ENCODE measurements at places on chromosomes 2 and 18.

GRCh38 chr2:12316476-12316875 is 400.3 kb upstream of the TRIB2 start:
- H3K4me3 ChIP-seq, result no peak overlapping the region
- peaks cover 63% of the 10 kb centered on the region for H3K4me1 ChIP-seq
- H3K36me3 ChIP-seq, result no peaks in the 10 kb centered on the region
- H3K27me3 ChIP-seq, result no peaks in the 10 kb centered on the region

DNA sequence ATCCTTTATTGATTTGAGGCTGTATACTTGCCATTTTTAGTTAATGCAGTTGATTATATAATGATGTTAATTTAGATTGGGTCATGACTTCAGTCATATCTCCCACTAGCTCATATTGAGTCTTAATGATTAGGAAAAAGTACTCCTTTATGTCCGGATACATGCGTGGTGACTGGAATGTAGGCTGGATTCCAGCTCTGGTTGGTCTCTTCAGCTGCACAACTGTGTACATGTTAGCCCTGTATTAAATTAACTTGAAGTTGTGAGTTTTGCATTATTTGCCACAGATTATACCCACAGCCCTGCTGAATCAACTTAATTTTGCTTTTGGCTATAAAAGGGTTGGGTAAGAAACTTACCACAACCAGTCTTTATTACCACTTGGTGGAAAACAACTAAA is 22.5 kb downstream of the MOB4 start:
- no peak overlapping the region for H3K4me3 ChIP-seq
- no peak for DNase-seq
- H3K4me1 ChIP-seq, result peaks cover 25% of the 10 kb centered on the region
- H3K27me3 ChIP-seq, result no peaks in the 10 kb centered on the region

- peaks cover 29% of the 10 kb centered on the region for H3K4me1 ChIP-seq
- no peaks in the 10 kb centered on the region for H3K36me3 ChIP-seq
- H3K4me3 ChIP-seq, result no peak overlapping the region
- H3K27ac ChIP-seq, result peak overlapping the region; percentile 42
- H3K27me3 ChIP-seq, result no peaks in the 10 kb centered on the region
Measured at GRCh38 chr18:74951165-74951760, 257.7 kb downstream of the PTGR3 start.

GRCh38 chr2:179264368-179265081 is at the start of gene SESTD1:
Gene SESTD1 (minus strand): TSS chr2:179264832. CDS start chr2:179191841, 72,991 bp downstream.
- H3K27ac ChIP-seq, result peak within 1 kb of the TSS; percentile 95
- no peaks in the 10 kb centered on the region for H3K36me3 ChIP-seq
- peaks cover 50% of the 10 kb centered on the region for H3K4me1 ChIP-seq
- H3K27me3 ChIP-seq, result no peaks in the 10 kb centered on the region
- peak within 1 kb of the TSS; percentile 91 for H3K4me3 ChIP-seq

- H3K27ac ChIP-seq, result no peak overlapping the region
- peaks cover 9% of the 10 kb centered on the region for H3K4me1 ChIP-seq
- H3K36me3 ChIP-seq, result no peaks in the 10 kb centered on the region
- H3K4me3 ChIP-seq, result no peak overlapping the region
Measured at GRCh38 chr2:43139996-43140621, 86.3 kb downstream of the ZFP36L2 start.

DNA sequence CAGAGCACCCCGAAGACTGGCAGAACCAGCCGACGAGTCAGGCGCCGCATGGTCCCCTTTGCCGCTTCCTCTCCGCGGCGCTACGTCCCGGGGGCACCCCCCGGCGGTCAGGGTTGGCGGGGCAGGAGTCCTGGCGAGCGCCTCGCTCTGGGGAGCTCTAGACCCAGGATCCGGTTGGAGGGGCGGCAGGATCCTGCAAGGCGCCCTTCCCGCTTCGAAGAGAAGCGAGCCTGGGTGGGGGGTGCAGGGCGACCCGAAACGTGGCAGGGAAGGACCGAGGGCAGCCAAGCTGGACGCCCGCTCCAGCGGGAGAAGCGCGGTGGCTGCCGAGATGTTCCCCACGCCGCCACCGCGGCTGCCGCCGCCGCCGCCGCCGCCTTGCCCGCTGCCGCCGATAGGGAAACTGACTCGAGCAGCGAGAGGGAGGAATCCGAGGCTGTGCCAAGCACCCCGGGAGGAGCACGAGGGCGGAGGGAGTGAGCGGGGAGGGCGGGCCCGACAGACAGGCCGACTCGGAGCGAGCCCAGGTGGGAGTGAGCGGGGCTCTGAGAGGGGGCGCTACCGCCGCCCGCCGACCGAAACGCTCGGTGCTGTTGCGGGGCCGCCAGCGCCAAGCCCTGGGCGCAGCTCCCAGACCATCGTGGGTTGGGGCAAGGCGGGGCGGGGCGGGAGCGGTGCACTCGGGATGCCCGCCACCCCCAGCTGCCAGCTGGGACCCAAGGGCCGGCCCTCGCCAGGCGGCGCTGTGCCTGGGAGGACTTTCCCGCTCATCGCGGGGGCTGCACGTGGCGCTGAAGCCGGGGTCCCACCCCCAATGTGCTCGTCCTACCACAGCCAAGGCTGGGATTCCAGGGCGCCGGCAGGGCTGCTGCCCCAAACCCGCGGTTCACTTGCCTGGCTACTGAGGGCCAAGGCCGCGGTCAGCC is at the start of gene GALNT14:
Gene GALNT14, minus strand, starts transcription at position 404 of the 926 bp plus-strand sequence. Its CDS starts 354 bp downstream, at position 50.
- H3K27me3 ChIP-seq, result peaks cover 66% of the 10 kb centered on the region
- peaks cover 5% of the 10 kb centered on the region for H3K4me1 ChIP-seq
- no peak within 1 kb of the TSS for H3K27ac ChIP-seq
- H3K4me3 ChIP-seq, result peak within 1 kb of the TSS; percentile 69
- DNase-seq, result no peak

DNA sequence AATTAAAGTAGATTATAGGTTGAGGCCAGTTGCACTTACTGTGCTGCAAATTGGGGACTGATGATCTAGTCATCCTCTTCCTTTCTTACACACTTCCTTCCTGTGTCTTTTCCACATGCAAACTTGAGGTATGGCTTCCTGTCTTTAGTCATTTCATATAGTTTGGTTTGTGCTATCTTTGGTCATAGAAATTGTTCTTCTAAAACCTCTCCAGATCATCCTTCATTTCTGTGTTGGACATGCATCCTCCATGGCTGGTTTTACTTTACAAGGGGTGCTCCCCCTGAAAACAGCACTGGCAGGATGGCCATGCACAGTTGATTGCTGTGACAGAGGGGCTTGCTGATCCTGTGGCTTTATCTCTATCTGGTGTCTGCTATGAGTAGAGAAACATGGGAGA is 36.5 kb downstream of the MGAT5 start:
- H3K36me3 ChIP-seq, result no peaks in the 10 kb centered on the region
- peaks cover 2% of the 10 kb centered on the region for H3K4me1 ChIP-seq
- no peak for DNase-seq
- no peak overlapping the region for H3K4me3 ChIP-seq
- H3K27ac ChIP-seq, result no peak overlapping the region

DNA sequence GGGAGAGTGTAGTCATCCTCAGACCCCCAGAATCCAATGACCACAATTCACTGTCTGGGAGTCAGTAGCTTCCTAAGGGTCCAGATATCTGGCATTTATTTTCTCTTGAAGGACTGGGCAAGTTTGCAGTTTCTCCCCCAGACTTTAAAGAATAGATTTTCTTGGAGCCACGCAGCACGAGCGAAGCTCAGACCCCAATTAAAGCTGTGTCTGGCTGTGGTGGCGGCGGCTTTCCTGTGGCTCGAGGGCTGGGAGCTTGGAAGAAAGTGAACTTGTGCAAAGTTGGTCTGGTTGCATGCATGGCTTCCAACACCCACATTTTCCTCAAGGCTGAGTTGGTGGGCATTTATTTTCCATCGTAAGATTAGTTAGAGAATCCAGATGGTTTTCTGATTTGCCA is 105.0 kb downstream of the ACKR3 start:
- peaks cover 55% of the 10 kb centered on the region for H3K4me1 ChIP-seq
- no peaks in the 10 kb centered on the region for H3K36me3 ChIP-seq
- H3K27me3 ChIP-seq, result no peaks in the 10 kb centered on the region

GRCh38 chr2:8631465-8632005 is 50.3 kb upstream of the ID2 start:
- no peaks in the 10 kb centered on the region for H3K27me3 ChIP-seq
- peaks cover 20% of the 10 kb centered on the region for H3K4me1 ChIP-seq
- H3K27ac ChIP-seq, result no peak overlapping the region
- DNase-seq, result peak; percentile 72
- no peak overlapping the region for H3K4me3 ChIP-seq

DNA sequence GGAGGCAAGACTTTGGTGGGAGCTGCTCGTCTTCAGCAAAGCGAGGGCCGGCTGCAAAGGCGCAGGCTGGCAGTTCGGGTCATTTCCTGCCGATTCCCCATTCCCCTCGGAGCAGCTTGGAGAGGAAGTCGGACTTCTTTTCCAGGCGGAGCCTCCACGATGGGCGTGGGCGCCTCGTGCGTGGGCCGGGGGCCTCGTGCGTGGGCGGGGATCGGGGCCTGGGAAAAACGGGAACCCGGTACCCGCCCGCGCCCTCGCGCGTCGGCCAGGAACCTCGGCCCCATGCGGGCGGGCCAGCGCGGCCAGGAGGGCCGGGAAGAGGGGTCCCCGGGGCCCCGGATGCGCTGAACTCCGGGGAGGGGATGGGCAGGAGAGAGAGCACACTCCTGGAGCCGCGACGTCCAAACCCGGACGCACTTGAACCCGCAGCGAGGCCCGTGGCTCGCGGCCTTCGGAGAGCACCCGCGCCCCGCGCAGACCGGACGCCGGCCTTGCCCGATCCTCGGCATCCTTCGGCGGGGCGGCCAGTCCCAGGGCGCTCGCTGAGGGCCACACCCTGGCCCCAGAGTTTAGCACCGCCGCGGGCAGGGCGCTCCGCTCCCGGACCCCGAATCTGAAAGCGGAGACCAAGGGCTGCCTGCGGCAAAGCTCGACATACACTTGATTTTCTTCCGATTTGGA is 368.4 kb downstream of the MTX2 start:
- no peak overlapping the region for H3K27ac ChIP-seq
- H3K4me1 ChIP-seq, result peaks cover 4% of the 10 kb centered on the region
- H3K4me3 ChIP-seq, result peak overlapping the region; percentile 63

- no peaks in the 10 kb centered on the region for H3K27me3 ChIP-seq
- H3K4me3 ChIP-seq, result no peak overlapping the region
- H3K36me3 ChIP-seq, result no peaks in the 10 kb centered on the region
Measured at GRCh38 chr2:109155553-109156451, 26.8 kb downstream of the SH3RF3 start.

- peak; percentile 81 for DNase-seq
- H3K4me1 ChIP-seq, result peaks cover 57% of the 10 kb centered on the region
- H3K36me3 ChIP-seq, result peaks cover 2% of the 10 kb centered on the region
- H3K27me3 ChIP-seq, result no peaks in the 10 kb centered on the region
- no peak overlapping the region for H3K27ac ChIP-seq
Measured at GRCh38 chr2:128309280-128310093, 9.2 kb downstream of the HS6ST1 start.

DNA sequence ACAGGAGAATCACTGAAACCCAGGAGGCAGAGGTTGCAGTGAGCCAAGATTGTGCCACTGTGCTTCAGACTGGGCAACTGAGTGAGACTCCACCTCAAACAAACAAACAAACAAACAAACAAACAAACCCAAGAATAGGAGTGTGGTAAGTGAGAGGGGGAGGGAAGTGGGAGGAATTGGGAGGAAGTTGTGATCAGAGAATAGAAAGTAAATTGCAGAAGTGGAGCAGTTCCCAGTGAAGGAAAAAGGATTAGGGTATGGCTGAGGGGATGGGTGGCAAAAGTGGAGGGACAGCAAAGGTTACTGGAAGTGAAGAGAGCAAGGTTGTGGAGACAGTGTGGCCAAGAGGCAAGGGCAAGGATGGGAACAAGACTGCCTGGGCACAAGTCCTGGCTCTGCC is 41.1 kb upstream of the C1GALT1C1L start:
- H3K4me3 ChIP-seq, result no peak overlapping the region
- no peak for DNase-seq
- H3K4me1 ChIP-seq, result peaks cover 3% of the 10 kb centered on the region
- no peaks in the 10 kb centered on the region for H3K27me3 ChIP-seq
- no peak overlapping the region for H3K27ac ChIP-seq

DNA sequence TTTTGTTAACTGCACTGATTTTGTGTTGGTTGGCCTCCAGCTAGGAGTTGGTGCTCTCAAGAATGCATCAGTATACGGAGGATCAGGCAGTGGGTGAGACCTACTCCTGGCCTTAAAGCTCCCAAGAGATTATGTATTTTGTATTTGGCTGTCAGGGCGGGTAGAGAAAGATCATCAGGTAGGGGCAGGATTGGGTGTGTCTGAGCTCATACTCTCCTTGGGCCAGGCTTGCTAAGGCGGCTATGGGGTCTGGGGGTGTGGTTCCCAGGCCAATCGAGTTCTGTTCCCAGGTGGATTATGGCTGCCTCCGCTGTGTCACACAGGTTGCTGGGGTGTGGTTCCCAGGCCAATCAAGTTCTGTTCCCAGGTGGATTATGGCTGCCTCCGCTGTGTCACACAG is 28.9 kb upstream of the IL1RN start:
- H3K4me1 ChIP-seq, result no peaks in the 10 kb centered on the region
- H3K4me3 ChIP-seq, result no peak overlapping the region
- H3K27ac ChIP-seq, result no peak overlapping the region
- H3K36me3 ChIP-seq, result peaks cover 3% of the 10 kb centered on the region

- no peak for DNase-seq
- H3K27ac ChIP-seq, result no peak overlapping the region
- no peaks in the 10 kb centered on the region for H3K36me3 ChIP-seq
- H3K4me1 ChIP-seq, result no peaks in the 10 kb centered on the region
- H3K4me3 ChIP-seq, result no peak overlapping the region
Measured at GRCh38 chr2:241053576-241054251, 48.4 kb downstream of the MTERF4 start.

Data from chondrocyte (in vitro differentiated cells).